ENCODE measurements at places on chromosomes 7 and 10.

GRCh38 chr10:816091-816477 lies 115.4 kb downstream of the LARP4B start:
- no peaks in the 10 kb centered on the region for H3K4me1 ChIP-seq
- no peaks in the 10 kb centered on the region for H3K27me3 ChIP-seq
- H3K27ac ChIP-seq, result no peak overlapping the region
- H3K4me3 ChIP-seq, result no peak overlapping the region
- H3K36me3 ChIP-seq, result peaks cover 75% of the 10 kb centered on the region
- DNase-seq, result no peak

GRCh38 chr7:113768387-113768786 lies 150.4 kb downstream of the PPP1R3A start:
- no peak overlapping the region for H3K4me3 ChIP-seq
- DNase-seq, result no peak
- H3K36me3 ChIP-seq, result no peaks in the 10 kb centered on the region
- no peaks in the 10 kb centered on the region for H3K4me1 ChIP-seq

GRCh38 chr10:50347394-50347802 lies 96.1 kb upstream of the ASAH2 start:
- peaks cover 2% of the 10 kb centered on the region for H3K4me1 ChIP-seq
- no peak overlapping the region for H3K27ac ChIP-seq
- no peak for DNase-seq
- H3K36me3 ChIP-seq, result peaks cover 2% of the 10 kb centered on the region

- DNase-seq, result no peak
- H3K27me3 ChIP-seq, result no peaks in the 10 kb centered on the region
- no peak overlapping the region for H3K4me3 ChIP-seq
- peaks cover 3% of the 10 kb centered on the region for H3K4me1 ChIP-seq
Observed at GRCh38 chr7:117780832-117781231, 92.4 kb downstream of the CTTNBP2 start.

GRCh38 chr7:109950256-109950655 lies 1140.7 kb upstream of the LRRN3 start:
- no peak overlapping the region for H3K27ac ChIP-seq
- H3K27me3 ChIP-seq, result no peaks in the 10 kb centered on the region
- H3K4me3 ChIP-seq, result no peak overlapping the region
- no peaks in the 10 kb centered on the region for H3K36me3 ChIP-seq
- DNase-seq, result no peak

GRCh38 chr10:92239151-92239599 lies 51.7 kb downstream of the CPEB3 start:
- peaks cover 7% of the 10 kb centered on the region for H3K4me1 ChIP-seq
- H3K4me3 ChIP-seq, result peak overlapping the region; percentile 72
- no peaks in the 10 kb centered on the region for H3K36me3 ChIP-seq
- peaks cover 7% of the 10 kb centered on the region for H3K27me3 ChIP-seq
- DNase-seq, result no peak

DNA sequence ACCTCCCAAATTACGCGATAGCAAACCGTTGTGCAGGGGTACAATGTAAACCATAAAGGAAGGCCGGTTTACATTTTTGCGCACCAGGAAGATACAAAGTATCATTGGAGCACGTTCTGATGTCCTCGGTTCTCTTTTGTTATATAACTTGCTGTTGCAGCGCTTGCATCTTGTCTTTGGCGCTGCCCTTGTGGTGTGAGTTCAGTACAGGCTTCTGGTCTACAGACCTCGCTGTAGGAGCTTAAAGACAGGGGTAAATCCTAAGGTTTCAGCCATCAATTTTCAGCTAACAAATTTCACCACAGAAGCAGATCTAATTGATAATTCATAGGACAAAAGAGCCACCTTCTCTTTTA lies 1.5 kb upstream of the MKX start:
- peaks cover 17% of the 10 kb centered on the region for H3K4me1 ChIP-seq
- H3K27me3 ChIP-seq, result peaks cover 51% of the 10 kb centered on the region
- no peaks in the 10 kb centered on the region for H3K36me3 ChIP-seq
- no peak for DNase-seq
- H3K4me3 ChIP-seq, result no peak overlapping the region
- H3K27ac ChIP-seq, result no peak overlapping the region

DNA sequence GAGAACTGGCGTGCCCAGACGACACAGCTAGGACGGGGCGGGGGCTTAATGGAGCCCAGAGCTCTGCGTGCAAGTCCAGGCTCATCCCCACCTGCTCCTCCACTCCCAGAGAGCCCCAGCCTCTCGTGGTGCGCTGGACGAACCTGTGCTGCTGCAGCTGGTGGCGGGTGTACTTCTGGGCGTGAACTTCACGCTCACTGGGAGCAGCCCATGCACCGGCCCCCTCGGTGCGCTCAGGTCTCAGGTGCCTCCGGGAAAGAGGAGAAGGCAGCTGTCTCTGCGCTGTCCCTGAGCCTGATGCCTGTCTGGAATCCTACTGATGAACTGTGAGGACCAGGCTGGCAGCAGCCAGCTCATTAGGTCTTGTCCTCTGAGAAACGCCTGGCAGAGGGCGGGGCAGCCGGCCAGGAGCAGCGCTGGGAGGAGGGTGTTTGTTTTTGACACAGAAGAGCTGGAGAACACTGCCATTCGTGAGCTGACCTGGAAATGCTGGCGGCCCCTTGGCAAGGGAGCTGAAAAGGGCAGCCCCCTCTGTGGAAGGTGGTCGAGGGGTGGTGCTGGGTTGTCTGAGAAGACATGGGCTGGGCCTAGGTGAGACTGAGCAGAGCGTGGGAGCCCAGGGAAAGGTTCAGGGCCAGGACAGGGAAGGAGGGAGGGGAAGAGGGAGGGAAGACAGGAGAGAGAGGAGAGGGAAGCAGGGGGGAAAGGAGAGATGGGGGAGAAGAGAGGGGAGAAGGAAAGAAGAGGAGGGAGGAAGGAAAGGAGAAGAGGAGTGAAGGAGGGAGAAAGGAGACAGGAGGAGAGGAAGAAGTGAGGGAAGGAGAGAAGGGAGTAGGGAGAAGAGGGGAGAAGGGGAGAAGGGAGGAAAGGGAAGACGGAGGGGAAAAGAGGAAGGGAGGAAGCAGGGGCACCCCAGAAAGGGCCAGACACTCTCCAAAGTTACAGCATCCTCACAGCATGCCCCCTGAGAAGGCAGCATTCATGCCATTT lies 53.5 kb upstream of the TNS3 start:
- no peaks in the 10 kb centered on the region for H3K27me3 ChIP-seq
- H3K4me1 ChIP-seq, result peaks cover 42% of the 10 kb centered on the region
- peak overlapping the region; percentile 97 for H3K27ac ChIP-seq
- H3K36me3 ChIP-seq, result no peaks in the 10 kb centered on the region

DNA sequence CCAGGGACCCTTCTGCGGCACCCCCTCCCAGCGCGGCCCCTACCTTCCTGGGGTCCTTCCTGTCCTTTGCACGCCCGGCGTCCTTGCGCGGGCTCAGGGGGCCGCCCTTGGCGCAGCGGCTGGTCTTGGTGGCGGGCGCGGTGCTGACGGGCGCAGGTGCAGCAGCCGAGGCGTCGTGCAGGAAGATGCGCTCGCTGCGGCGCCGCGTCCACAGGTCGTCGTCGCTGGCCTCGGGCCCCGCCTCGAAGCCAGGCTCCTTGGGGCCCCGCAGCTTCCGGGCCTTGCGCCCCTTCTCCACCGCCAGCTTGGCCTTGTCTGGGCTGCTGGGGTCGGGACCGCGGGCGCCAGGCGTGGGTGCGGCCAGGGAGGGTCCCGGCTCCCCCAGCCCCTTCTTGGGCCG lies 49.8 kb downstream of the SLC29A4 start:
- H3K27ac ChIP-seq, result no peak overlapping the region
- no peaks in the 10 kb centered on the region for H3K27me3 ChIP-seq
- peaks cover 5% of the 10 kb centered on the region for H3K4me1 ChIP-seq
- DNase-seq, result no peak
